ENCODE measurements at places on chromosomes 16 and 17.

- no peak for DNase-seq
These were observed 13.4 kb downstream of the IRF8 start for GRCh38 chr16:85912211-85912974.

- DNase-seq, result no peak
These were observed 744 bp downstream of the SALL1 start for GRCh38 chr16:51150165-51150887.

- no peak for DNase-seq
These were observed 15.3 kb downstream of the ZZEF1 start for GRCh38 chr17:4127555-4127954.

DNA sequence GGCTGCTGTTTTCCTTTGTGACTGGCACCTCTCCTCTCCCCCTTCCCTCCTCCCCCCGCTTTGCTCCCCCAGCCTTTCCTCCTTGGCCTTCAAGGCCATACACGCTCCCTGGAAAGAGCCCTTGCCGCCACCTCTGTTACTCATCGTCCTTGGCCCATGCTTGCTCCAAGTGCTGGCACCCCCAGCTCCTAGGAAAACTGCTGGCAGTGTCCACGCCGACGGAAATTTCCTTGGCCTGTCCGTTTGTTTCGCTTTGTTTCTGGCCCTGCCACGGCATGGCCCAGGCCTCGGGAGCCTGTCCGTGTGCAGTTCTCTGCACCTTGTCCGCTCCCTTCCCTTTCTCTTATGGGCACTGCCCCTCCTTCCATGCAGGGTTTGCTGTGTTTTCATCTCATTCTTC is 18.0 kb downstream of the CA5A start:
- no peak for DNase-seq

GRCh38 chr16:48608452-48608851 is 1.5 kb downstream of the N4BP1 start:
- no peak for DNase-seq

DNA sequence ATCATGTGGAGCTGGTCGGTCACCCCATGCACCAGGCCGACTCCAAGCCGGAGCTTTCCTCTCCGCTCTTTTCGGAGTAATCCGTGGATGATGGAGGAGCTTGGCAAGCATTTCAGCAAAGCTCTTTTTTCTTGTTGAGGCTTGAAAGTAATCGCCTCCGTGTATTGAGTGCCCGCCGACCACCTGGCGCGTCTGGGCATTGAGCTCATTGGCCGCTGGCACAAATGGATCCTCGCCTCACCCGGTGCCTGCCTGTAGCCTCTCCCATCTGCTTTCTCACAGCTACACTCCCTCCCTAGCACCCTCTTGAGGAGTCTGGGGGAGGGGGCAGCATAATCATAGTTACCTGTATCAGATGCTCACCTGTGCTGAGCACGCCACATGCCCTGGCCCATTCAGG is 148.9 kb downstream of the CMIP start:
- no peak for DNase-seq

GRCh38 chr17:41942626-41943373 is 12.4 kb downstream of the ODAD4 start:
- DNase-seq, result no peak

- no peak for DNase-seq
These were observed 53.1 kb downstream of the METRNL start for GRCh38 chr17:83132251-83133081.

DNA sequence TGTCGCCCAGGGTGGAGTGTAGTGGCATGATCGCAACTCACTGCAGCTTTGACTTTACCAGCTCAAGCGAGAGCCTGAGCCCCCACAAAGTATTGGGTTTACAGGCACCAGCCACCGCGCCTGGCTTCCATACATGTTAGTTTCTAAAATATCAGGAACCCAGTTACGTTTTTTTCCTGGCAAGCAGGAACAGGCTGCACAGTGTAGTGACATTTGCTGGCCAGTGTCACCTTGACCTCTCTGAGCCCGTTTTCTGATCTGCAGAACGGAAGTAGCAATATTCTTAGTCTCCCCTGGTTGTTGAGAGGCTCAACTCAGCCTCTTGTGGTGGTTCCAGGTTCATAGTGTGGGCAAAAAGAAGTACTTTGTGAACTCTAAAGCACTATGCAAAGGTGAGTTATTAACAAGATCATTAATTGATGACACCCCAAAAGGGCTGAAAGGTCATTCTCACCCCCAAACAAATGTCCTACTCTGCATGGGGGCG is 15.6 kb downstream of the IGF2BP1 start:
- no peak for DNase-seq

GRCh38 chr17:4960279-4960922 is 7.2 kb downstream of the SPAG7 start:
- DNase-seq, result no peak

- peak; percentile 62 for DNase-seq
These were observed at the start of gene TLCD3A for GRCh38 chr17:732067-732901. TSS of gene TLCD3A (plus strand) at chr17:732596. CDS start at chr17:732648, 52 bp downstream.

- no peak for DNase-seq
These were observed 398.8 kb upstream of the SALL1 start for GRCh38 chr16:51549836-51550235.

DNA sequence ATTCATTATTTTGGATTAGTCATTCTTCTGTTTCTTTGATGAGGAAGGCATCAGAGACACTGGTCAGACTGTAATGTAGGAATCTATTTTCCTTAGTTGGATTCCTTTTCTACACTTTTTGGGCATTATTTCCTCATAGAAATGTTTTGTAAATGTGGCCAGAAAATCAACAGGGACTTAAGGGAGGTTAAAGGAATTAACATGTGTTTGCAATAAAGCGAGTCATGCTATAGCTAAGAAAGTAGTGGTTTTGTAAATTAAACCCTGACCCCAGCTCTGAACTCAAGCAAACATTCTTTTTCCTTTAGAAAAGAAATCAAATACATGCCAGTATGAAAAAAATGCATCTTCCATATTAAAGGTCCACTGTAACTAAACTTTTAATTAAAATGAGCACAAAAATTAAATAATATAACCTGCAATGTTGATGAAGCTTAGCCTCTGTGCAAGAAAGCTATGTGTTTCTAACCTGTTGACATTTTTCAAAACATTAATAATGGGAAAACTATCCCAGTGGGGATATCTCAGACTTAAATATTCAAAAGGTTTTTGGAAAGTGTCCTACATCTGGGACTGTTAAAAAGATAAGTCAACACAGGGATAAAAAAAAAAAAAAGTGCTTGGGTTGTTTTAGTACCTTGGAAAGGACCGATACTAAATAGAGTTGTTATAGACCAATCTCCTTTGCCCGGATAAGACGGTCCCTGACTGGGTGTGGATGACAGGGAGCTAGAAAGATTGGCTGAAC is 428.0 kb downstream of the CA10 start:
- no peak for DNase-seq

DNA sequence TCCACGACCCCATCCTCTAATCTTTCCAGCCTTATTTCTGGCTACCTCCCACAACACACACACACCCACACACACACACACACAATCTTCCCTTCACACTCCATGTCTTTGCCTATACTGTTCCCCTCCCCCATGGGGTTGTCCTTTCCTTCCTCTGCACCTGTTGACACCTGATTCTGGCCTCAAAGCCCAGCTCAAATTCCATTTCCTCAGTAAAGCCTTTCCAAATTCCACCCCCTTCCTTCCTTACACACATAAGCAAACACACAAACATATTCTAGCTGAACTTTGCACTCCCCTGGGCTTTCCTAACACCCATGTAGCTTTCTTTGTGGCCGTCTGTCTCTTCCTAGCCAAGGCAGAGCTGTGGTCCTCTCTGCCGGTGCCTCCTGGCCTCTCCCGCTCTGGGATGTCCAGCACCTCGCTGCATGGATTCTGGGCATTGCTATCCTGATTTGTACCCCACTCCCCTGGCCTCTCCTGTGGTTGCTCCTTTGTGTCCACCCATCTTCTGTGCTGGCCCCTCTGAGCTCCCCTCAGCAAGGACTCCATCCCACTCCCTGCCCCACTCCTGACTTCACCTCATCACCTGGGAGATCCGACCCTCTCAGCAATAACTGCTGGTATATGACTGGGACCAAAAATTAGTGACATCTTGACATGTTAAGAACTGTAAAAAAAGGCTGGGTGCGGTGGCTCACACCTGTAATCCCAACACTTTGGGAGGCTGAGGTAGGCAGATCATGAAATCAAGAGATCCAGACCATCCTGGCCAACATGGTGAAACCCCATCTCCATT is 8.4 kb upstream of the SRCIN1 start:
- no peak for DNase-seq

DNA sequence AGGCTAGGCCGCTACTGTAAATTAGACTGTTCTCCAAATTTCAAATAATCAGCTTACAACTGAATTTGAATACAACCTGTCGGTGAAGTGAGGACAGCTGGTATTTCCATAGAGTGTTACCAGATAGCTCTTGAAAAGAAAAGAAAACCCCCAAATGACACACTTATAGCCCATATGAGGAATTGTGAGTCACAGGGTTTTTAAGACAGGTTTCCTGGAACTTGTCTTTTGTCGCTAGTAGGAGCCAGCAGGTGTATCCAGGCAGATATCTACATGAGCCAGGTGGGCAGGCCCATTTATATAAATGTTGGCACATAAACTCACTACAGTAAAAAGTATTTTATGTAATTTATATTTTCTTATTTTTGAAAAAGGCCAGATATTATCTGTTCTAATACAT is 24.0 kb downstream of the TNRC6A start:
- DNase-seq, result no peak

DNA sequence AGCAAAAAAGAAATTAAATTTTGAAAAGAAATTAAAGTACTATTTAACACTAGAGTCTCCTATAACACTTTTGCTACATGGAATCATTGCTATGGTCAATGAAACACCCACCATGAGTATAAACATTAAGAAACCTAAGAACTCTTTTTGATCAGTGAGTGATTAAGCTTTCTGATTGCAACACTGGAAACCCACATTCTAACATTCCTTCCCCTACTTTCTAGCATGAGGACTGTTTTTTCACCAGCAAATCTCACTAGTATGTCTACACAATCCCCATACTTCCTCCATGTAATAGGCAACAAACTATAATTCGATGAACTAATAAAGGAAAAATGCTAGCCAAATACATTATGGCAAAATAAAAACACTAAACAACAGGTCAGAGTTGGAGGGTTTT is 54.7 kb downstream of the SKAP1 start:
- DNase-seq, result no peak

GRCh38 chr16:31136287-31136662 is 748 bp upstream of the PRSS8 start:
- DNase-seq, result no peak

- no peak for DNase-seq
These were observed 25.5 kb upstream of the CBX4 start for GRCh38 chr17:79864617-79865250.

DNA sequence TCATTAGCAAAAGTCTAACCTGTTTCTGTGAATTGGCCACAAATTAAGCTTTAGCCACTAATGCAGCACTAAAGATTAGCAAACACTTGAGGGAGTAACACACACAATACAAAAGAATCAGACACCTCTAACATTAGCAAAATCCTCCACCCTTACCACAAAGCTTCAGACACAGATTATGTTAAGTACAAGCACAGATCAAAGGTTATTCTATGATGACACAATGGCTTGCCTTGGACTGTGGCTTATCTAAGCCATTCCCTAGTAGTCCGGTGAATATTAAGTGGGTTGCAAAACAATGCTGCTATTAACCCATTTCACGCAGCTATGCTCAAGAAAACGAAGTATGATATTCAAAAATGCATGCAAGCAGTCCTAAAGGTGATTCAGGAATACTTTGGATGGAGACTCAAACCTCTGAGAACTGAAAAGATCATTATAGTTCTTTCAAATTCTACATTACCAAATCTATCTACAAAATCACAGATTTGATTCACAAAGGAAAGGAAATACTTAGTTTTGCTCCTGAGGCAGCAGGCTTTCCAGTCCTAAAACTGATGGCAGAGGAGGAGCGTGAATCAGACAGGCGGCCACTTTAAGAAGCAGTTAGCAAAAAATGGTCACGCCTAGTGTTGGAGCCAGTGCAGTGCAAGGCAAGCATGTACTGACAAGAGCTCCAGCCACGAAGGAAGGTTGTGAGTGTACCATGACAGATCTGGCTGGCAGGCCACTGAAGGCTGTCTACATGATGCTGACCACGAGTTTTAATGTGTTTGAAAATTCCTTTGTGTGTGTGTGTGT is 67.2 kb downstream of the PARN start:
- no peak for DNase-seq

- peak; percentile 77 for DNase-seq
These were observed 13.5 kb downstream of the SPHK1 start for GRCh38 chr17:76397687-76398522.

GRCh38 chr16:84547546-84548061 is 43.1 kb upstream of the MEAK7 start:
- DNase-seq, result peak; percentile 40

DNA sequence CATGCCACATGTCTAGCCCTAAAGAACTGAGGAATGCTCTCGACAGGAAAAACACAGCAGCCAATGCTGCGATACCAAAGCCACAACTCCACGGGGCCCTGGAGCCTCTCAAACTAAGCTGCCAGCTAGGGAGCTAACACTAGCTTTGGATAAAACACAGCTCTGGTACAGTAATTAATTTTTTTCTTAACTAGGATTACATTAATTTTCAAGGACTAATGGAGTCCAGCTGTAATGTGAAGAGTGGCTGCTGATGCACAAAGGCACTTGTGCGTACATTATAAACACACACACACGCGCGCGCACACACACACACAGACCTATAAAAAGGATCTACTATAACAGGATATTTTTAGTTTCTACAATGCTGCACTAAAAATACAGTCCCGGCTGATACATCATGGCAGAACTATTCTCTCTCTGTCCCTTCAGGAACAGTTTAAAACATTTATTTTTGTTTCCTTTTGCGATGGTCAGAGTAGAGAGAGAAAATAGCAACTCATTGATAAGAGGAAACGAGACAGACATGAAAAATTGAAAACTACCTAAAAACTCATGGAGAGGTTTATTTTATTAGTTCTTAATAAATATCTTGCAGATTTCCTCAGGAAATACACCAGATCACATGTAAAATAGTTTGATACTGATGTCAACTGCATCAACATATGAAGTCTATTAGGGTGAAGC is 88.5 kb downstream of the SMG6 start:
- DNase-seq, result no peak

GRCh38 chr17:45333702-45334092 is 16.9 kb upstream of the MAP3K14 start:
- DNase-seq, result no peak

DNA sequence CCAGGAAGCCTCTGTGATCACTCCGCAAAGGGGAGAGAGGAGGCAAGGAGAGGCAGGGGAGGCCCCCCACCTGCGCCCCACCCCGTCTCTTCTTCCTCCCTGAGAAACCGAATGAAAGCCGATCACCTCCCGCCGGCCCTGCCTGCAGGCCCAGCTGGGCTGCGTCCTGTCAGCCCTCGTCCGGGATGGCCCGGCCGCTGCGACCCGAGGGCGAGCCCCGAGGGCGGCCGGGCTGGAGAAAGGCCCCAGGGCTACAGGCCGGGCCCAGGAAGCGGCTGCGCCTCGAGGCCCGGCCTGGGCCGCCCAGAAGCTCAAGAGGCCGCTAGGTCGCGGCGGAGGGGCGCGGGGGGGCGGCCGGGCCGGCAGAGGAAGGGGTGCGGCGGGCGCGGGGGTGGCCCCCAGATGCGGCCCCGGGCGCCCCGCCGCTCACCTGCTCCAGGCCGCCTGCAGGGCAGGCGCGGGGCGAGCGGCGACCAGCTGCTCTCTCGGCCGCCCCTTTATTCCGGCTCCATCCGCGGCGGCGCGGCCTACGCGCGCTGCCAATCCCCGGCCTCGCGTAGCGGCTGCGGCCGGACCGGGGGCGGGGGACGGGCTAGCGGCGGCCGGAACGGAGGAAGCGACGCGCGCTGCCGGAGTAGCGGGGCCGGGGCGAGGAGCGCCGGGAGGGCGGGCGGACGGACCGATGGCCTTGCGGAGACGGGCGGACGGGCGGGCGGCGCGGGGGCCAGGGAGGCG is at the start of gene ZNF319:
ZNF319 (minus strand) TSS at position 702 of the 735 bp plus-strand sequence. CDS start 2,407 bp downstream, outside the sequence.
- DNase-seq, result no peak

GRCh38 chr17:42563143-42563509 is 1.2 kb downstream of the COASY start:
- no peak for DNase-seq

Measured in activated T-cell treated with anti-CD3 and anti-CD28 coated beads for 48 hours (primary cell).